Dermis microvascular lymphatic vessel endothelial cell (primary cell): ENCODE measurements at places on chromosomes 13 and 19.

- DNase-seq: no peak
Observed at GRCh38 chr19:7831452-7831851, 1.4 kb downstream of the EVI5L start.

DNA sequence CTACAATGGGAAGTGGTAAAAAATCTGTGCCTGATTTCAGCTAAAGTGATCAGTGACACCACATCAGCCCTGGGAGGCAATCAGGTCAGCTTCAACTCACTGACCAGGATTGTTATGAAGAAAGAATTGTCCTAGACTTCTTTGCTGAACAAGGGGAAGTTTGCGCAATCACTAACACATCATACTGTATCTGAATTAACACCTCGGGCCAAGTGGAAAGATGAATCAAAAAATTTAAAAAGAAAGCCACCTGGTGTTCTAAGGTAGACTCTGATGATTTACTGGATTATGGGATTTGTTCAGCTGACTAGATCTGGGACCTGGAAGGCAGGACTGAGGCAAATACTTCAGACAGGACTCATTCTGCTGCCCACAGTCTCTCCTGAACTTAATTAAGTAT, 161.8 kb downstream of the DIAPH3 start:
- no peak for DNase-seq

DNA sequence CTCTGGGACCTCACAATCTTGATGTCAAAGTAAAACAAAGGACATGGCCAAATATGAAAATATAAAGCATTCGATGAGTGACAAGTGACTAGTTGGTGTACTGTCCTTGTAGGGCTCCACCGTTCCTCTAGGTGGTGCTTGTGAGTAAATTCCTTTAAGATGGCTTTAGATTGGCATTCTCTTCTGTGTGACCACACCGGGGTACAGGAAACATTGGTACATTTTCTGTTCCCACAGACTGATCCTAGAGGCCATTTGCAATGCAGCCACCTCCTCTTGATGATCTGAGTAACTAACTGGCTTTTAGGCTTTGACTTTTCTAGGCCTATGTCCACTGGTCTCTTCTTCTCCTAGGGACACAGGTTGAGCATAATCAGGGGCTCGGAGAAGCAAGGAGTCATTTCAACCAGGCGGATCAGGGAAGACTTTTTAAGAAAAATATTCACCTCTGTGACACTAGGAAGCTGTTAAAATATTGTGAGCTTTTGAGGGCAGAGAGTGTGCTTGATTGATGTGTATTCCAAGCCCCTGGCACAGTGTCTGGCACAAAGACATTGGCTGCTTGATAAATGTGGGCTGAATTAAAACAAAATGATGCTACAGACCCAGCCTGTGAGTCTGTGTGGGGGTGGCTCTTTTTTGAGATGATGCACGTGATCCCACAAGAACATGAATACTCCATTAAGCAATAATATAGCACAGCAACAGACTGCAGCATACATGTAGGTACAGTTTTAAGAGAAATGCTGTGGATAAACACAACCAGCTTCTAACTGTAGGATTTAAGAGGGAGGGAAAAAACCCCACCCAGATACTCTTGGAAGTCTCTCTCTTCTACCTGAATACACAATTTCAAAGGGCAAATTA, 21.0 kb downstream of the EPSTI1 start:
- peak; percentile 64 for DNase-seq

GRCh38 chr19:38224014-38224862, at the start of gene DPF1:
DPF1 (minus strand) TSS chr19:38224222; CDS start chr19:38224142, 80 bp downstream.
- DNase-seq: peak; percentile 71

DNA sequence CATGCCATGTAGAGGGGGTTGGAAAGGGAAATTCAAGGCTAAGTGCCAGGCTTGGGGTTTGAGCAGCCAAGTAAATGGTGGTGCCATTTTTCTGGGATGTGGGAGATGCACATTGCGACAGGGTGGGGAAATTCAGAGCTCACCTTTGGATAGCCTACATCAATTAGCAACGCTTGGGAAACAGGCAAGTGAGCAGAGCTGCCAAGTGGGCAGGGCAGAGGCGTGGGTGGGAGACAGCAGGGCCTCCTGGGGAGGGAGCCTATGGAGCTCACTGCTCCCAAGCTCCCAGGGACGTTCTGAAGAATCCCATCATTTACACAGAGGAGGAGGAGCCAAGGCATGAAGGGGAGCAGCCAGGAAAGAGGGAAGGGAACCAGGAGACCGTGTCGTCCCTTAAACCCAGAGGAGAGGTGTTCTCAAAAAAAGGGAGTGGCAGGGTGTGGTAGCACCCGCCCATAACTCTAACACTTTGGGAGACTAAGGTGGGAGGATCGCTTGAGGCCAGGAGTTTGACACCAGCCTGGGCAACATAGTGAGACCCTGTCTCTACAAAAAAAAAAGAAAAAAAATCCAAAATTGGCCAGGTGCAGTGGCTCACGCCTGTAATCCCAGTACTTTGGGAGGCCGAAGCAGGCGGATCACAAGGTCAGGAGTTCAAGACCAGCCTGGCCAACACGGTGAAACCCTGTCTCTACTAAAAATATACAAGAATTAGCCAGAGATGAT, 11.5 kb upstream of the CCNE1 start:
- no peak for DNase-seq

DNA sequence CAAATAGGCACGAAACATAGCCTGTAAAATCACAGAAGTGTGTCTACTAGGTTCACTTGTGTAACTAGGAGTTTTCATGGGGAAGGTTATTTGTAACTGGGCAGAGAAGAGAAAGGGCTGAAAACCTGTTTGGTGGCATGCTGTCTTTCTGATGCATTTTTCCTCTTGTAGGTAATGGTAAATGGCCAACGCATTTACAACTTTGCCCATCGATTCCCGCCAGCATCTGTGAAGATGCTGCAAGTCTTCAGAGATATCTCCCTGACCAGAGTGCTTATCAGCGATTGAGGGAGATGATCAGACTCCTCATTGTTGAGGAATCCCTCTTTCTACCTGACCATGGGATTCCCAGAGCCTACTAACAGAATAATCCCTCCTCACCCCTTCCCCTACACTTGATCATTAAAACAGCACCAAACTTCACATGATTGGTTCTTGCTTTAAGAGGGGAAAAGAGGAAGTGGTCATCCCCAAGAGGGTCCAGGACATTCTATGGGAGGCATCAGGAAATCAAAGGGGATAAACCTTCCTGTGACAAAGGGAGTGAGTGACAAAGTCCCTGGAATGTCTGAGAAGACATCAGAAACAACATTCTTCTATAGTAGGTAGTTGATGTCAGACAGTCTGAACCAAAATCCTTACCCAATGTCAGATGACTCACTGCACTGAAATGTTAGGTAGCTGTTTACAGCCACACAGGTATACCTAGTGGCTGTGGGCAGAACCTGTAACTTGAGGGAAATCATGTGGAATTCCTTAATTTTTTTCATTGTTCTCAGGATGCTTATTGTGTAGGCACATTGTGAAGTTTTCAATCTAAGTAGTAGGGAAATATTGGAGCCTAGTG, 5.0 kb downstream of the LGALS14 start:
- DNase-seq: no peak

GRCh38 chr19:7000333-7000732, 20.9 kb downstream of the MBD3L2B start:
- no peak for DNase-seq

DNA sequence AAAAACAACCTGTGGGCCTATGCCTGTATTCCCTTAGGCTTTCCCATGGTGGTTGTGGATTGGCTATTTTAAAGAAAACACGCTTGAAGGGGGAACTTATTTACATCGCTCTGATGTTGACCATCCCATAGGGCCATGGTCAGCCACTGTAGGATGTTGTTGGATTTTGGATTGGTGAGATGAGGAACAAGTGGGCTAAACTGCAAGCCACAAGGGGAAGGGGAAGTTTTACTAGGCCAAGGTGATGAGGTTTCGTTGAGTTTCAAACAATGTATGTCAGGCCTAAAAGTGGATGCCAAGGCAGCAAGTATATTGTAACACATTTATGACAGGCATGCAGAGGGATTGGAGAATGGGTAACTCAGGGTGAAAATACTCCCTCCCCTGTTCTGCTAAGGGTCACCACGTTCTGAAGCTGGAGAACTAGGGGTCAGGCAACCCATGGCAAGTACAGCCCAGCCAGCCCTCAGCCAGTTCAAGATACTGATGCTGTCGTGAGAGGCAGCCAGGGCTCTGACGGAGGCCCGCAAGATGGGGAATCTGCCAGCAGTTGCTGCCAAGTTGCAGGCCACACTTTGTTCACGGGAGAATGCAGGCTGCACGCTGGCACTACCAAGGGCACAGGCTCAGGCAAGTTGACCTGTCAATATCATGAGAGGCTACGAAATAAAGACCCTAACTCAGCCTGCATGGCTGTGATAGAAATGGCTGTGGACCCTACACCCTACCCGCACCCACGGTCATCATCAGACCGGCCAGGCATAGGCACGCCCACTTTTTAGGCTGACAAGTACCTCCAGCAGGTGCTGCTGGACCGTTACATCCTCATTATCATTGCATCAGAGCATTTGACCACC, 11.1 kb downstream of the IRGC start:
- no peak for DNase-seq

DNA sequence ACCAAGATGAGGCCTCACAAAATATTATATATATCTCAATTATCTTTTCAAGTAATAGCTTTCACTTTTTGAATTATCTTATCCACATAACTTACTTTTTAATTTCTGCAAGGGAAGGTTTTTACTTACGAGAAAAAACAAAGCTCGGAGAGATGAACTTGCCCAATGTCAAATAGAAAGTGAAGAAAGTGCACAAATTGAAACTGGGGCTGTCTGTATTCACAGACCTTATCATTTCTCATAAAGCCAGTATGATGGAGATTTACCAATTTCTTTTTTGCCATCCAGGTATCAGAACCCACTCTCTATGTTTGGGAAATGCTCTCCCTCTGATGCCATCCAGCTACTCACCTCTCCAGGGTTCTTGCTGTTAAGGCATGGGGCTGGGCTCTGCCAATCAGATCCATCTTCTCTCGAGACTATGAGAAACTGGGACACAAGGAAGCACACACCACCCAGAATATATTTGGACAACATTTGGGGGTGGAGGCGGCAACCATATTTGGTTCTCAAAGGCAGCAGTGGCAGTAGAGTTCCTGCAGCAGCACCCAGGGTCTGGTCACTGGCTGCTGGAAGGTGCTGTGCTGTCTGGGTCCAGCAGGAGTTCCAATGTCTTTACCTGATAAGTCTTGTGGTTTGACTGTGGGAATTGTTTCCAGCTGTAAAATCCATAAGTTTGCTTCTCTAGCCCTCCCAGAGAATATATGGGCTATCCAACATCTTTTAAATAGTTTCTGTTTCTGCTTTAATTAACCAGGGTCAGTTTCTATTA, 45.8 kb upstream of the SCEL start:
- no peak for DNase-seq

- no peak for DNase-seq
Observed at GRCh38 chr13:47598340-47598911, 402.6 kb downstream of the SUCLA2 start.

DNA sequence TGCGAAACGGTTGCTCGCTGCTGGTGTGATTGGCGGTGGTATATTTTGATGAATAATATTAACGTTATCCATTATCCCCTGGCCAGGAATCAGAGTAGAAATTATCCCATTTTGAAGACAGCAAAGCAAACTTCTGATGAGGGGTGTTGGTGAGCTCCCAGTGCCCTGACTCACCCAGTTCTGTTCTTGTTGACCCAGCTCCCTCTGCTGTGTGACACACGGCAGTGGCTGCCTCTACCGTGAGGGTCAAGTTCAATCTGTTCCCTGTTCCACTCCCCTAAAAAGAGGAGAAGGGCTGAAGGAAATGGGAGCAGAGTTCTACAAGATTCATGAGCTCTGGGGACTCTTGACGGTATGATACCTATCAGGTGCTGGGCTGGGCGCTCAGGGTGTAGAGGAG, 2.0 kb downstream of the CAMSAP3 start:
- DNase-seq: no peak

GRCh38 chr13:101978552-101979315, 423.1 kb downstream of the FGF14 start:
- DNase-seq: no peak

- no peak for DNase-seq
Observed at GRCh38 chr13:50277127-50277526, 261.9 kb downstream of the KCNRG start.

DNA sequence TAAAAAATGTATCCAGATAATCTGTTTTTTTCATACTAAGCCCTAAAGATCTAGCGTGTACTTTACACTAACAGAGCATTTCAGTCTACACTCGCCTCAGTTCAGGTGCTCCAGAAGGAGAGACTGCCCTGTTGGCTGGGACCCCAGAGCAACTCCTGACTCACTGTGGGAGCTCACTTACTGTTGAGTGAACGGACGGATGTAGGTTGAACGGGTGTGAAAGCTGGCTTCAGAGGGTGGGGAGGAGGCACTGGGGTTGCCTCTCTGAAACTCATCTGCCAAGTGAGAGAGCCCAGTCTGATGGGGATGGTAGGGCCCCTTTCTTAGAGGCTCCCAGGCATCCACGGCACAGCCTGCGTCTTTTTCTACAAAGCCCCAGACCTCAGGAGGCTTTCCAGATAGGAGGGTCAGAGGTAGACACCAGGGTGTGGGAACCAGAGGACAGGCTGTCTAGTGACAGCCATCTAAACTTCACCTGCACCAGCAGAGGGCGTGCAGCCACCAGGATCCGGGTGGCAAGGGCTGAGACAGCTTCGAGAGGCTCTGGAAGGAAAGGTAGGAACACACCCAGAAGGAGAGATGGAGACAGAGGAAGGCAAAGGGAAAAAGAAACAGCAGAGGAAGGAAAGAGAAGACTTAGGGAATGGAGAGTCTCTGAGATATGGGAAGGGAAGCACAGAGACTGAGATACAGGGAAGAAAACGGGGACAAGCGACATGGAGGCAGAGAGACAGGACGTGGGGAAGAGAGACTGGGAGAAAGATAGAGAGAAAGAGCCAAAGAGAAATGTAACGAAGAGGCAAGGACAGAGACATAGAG, 3.7 kb downstream of the KASH5 start:
- DNase-seq: peak; percentile 40

- DNase-seq: no peak
Observed at GRCh38 chr13:29154390-29154789, 334.3 kb downstream of the MTUS2 start.

- DNase-seq: no peak
Observed at GRCh38 chr19:8387688-8388611, 2.2 kb upstream of the RAB11B start.

GRCh38 chr19:42281146-42281826, 12.2 kb downstream of the CIC start:
- DNase-seq: no peak

GRCh38 chr19:54668353-54668752, 5.6 kb downstream of the LILRB4 start:
- DNase-seq: no peak

DNA sequence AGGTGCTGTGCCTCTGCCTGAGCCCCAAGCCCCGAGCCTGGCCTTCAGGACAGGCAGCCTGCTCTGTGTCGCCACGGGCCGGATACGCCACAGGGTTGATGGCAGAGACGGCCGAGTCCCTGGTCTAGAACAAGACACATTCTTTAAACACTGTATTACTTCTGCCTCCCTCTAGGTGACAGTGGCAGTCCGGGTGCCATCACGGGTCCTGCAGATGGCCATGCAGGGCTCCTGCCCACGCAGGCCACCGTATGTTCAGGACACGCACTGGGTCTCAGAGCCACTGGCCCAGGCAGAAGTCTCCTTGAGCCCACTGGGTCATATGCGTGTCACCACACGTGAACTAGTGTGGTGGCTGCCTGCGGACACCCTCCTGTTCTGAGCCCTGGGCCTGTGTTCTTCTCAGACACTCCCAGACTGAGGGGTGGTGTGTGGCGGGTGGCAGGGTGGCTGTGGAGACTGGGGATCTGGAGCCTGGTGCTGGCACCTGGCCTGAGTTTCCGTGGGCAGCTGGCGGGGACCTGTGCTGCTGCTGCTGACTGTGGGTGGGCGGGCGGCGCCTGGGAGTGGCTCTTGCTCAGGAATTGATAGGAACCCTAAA, 4.4 kb downstream of the PLEKHJ1 start:
- peak; percentile 17 for DNase-seq
